CD8-positive, alpha-beta T cell (primary cell): ENCODE measurements at places on chromosomes 6 and 20.

DNA sequence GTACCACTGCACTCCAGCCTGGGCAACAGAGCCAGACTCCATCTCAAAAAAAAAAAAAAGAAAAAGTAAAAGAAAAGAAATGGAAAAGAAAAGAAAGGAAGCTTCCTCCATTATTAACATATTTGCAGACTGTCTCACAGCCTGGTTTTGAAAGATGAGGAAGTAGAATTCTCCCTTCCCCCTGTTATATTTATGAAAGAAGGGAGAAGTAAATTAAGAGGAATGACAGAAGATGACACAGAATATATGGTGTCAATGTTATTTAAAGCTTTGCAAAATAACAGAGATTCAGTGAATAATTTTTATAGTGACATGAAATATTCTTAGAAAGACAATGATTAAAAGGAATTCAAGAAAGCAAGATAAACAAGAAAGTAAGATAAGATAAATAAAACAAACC lies 83.7 kb upstream of the PRSS16 start:
- DNase-seq, result no peak

GRCh38 chr6:152232501-152233151 lies 404.5 kb downstream of the SYNE1 start:
- no peak for DNase-seq

DNA sequence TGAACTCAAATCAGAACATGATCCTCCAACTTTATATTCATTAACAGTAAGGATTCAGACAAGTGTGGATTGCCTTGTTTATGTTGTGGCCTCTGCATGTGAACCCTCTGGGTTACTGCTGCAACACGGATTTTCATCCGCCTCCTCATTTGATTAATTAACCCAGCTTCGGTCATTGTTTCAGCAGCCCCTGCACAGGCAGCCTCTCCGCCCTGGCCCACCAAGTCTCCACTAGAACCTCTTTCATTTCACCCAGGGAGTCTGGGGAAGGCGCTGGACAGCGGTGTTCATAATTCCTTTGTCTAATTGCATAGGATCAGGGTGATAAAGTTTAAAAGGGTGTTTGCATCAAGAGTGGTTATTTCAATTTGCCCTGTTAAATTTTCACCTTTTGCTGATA lies 15.7 kb downstream of the NKX2-2 start:
- DNase-seq, result no peak

- no peak for DNase-seq
Observed at GRCh38 chr6:54595844-54596243, 250.7 kb upstream of the FAM83B start.

- no peak for DNase-seq
Observed at GRCh38 chr6:103872233-103872632, 987.5 kb downstream of the HACE1 start.

GRCh38 chr20:58633161-58634053 lies 17.7 kb upstream of the STX16 start:
- DNase-seq, result no peak

DNA sequence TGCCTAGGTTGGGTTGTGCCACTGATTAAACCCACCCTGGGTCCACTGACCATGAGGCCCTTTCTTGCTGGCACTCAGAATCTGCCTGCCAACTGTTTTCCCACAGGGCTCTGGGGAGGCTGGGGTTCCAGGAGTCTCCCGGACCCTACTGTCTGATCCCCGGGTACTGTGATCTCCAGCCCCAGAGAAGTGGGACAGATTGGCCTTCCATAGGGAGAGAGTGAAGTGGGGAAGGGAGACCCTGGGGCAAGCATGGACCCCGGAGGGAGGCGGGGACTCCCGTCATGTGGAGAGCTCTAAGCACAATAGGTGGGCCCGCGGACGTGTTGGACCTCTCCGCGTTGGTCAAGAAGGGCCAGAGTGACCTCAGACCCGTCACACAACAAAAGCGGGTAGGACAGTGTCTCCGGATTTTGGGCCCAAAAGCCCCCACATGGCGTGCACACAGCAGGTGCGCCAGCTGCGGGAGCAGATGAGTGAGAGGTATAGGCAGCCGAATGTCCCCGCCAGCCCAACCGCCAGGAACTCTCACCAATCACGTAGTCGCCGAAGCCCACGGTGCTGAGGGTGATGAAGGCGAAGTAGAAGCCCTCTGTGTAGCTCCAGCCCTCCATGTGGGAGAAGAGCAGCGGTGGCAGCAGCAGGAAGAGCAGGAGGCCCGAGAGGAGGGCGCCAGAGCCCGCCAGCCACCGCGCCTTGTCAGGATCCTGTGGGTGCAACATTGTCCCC lies 10.6 kb downstream of the KCNK17 start:
- DNase-seq, result no peak

DNA sequence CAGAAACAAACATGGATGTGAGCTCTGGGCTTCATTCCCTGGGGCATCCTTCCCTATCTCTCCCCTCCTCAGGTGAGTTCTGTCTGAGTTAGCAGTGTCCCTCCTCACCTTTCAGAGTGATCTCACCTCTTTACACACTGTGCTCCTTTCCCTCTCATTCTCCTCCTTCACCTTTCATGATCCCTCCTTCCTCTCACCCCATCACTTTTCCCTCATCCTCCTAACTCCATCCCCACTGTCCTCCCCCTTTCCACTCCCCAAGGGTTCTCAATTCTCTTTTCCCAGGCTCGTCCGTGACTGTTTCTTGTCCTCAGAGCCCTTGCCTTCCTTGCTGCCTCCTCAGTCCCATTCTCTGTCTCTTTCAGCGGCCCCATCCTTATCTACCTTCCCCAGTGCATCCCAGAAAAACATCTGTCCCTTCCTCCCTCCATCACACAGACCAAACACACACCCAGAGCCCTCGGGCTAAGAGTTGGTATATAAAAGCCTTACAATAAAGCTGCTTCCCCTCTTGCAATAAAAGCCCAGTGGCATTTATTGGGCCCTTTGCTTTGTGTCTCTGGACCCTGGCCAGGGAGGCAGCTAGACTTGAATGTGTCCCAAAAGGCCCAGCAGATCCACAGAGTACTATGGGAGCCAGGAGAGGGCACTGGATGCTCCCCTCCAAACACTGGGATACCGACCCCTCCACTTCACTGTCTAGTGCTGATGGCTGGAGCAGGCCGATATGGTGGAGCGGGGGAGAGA lies 1.9 kb downstream of the RNF39 start:
- no peak for DNase-seq
